ENCODE measurements at places on chromosomes 6 and 20.
A peak's percentile ranks its signal among the peaks of the same experiment; 100 is the strongest.

DNA sequence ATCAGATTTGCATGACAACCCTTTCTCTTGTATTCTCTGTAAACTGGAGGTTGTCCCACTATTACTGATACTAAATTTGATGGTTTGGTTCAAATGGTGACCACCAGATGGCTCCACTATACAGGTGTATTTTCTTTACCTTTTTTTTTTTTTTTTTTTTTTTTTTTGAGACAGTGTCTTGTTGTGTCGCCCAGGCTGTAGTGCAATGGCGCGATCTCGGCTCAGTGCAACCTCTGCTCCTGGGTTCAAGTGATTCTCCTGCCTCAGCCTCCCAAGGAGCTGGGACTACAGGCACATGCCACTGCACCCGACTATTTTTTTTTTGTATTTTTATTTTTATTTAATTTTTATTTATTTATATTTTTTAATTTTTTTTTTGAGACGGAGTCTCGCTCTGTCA lies 6.6 kb upstream of the WTAP start:
- peak; percentile 31 for DNase-seq

- DNase-seq: no peak
Measured at GRCh38 chr6:100774681-100775080, 106.4 kb downstream of the ASCC3 start.

DNA sequence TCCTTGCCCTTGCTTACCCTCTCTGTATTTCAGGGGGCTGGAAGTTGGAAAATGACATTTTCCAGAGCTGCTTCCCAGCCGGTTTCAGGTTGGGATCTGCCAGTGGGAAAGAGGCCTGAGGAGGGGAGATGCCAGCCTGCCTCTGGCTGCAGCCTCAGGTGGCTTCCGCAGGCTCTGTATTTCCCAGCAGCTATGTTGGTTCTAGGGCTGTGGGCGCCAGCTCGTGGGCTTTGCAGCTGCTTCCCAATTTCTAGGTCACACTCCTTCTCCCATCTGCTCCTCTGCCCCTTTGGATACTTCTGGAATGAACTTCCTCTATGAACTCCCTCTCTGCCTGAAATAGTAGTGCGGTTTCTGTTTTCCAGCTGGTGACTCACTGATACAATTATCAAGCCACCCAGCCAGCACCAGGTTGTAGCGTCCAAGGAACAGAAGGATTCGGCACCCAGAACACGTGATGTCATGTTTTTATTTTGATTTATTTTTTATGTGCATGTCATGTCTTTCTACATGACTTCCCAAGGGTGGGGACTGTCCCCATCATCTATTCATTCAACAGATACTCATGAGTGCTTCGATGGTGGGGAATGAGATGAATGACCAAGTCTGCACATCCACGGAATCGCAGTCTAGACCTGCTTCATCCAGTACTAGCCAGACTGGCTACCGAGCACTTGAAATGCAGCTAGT lies 38.0 kb downstream of the TGM2 start:
- no peak for DNase-seq

DNA sequence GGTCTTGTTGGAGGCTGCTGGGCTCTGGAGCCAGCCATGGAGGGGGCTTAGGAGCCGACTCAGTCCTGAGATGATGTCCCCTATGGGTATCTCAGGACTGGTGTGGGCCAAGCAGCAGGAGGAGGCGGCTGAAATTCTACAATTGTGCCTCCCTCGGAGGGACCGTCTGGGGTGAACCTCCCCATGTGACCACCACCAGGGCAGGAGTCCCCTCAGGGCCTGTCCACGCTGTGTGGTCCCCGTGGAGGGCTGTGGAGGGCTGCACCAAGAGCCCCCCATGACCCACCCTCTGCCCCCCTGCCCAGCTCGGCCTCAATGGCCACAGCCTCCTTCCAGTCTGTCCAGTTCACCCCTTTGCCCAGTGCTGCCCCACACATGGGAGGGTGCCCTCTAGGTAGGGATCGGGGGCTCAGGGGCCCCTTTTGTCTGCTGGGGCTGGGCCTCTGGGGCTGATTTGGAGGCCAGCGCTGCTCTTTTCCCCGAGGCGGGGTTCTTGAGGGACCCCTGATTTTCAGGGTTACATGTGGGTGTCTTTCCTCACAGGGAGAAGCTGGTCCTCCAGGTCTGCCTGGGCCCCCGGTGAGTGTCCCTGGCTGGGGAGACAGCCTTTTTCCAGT lies 1.2 kb downstream of the COL9A3 start:
- DNase-seq: no peak

- no peak for DNase-seq
Measured at GRCh38 chr6:19325335-19325789, 511.8 kb upstream of the ID4 start.

DNA sequence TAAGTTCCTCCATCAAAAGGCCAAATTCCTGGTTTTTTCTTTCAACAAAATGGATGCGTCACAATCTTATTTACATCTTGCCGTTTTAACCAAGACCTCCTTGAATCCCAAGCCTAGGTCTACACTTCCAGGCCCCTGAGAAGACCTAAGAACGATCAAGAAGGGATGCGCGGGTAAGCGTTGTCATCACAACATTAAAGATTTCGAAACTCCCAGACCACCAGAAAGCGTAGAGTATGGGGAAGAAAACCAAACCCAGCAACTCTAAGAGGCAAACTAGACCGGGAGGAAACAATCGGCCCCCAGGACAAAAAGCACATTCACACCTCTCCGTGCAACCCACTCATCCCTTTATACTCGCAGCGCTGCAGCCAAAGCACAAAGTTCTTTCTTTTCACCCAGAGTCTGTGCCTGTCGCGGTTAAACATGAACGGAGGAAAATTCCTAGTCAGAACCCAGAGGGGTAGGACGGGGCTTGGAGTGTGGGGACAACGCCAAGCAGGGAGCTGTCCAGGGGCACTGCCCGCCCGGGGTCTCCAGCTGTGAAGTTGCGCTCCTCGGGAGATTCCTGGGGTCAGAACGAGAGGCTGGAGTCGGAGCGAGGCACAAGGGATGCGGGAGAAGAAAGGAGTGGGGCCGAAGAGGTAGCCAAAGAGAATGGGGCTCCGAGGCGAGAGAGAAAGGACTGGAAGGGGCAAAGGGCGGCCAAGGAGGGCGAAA lies 725 bp downstream of the OSER1 start:
- DNase-seq: no peak

DNA sequence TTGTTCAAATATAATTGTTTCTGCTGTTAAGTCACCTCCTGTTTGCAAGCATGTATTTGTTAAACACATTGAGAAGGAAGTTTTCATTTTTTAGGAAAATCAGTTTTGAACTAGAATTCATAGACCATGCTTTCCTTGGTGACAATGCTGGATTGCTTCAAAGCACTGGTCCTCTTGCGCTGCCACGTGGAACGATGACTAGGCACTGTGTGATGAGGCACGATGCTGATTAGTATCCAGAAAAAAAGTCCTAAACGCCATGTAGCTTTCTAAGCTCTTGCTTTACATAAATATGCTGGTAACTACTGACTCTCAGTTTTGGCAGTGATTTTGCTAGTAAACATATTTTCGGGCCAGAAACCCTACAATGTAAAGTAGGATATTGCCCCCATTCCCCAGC lies 11.1 kb upstream of the EXOC2 start:
- DNase-seq: no peak

DNA sequence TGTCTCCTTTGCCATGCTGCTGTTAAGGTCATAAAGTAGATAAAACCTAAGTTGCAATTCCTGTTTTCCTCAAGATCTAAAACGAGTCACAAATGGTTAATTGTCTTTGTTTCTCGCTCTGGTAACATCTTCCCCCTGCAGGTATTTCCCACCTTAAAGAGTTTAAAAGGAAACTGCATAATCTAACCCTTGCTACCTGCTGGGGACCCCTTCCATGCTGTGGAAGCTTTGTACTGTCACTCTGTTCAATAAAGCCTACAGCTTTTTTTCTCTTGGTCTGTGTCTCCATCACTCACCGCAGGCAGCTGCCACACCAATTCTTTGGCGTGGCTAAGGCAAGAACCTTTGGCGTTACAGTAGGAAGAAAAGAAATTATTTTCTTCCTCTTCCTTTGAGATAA lies 117.7 kb upstream of the GJE1 start:
- DNase-seq: no peak

DNA sequence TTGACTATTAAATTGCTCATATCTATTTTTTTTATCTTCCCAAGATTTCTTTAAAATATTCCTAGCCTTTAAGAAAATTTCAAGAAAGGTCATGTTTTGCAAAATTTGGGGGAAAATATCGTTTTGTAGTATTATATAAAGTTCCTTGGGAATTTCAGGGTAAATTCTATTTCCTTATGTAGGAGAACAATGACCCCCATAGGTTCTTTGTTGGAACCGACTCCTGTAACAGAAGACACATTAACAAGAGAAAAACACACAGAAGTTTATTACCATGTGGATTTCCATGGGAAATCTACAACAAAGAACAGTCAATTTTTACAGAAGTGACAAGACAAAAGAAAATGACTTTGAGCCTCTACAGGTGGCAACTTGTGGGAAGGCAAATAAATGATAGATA lies 68.1 kb downstream of the ADGB start:
- no peak for DNase-seq

DNA sequence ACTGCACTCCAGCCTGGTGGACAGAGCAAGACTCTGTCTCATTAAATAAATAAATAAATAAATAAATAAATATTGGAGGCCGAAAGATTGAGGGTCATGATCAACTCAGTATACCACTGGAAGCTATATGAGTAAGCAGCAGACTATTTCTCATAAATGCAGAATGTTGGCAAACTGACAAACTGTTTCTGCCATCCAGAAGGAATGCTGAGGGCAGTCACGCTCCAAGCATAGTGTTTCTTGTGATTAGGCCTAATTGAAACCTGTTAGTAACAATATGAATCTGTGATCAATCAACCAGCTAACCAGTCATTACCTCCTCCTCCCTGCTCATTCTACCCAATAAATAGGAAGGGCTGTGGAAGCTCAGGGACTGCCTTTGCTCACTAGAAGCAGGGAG lies 15.2 kb upstream of the KCNK15 start:
- DNase-seq: no peak

- DNase-seq: no peak
Measured at GRCh38 chr20:33276303-33277113, 6.5 kb upstream of the BPIFB1 start.

- no peak for DNase-seq
Measured at GRCh38 chr6:30955367-30956042, 14.7 kb downstream of the MUCL3 start.

- no peak for DNase-seq
Measured at GRCh38 chr20:50108556-50109235, 4.3 kb downstream of the UBE2V1 start.

DNA sequence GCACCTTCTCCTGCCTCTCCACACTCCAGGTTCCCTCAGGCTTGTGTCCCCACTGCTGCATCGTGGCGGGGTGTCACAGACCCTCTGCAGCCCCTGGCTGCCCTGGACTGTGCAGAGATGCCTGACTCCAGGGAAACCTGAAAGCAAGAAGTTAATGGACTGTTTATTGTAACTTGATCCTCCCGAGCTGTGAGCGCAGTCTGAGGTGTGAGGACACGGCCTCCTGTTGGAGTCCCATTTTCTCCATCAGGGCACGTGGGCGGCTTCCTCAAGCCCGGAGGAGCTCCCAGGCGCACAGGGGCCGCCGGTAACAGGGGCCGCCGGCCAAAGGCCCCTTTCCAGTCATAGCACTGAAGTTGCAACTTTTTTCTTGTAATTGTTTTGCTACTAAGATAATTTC lies 16.9 kb downstream of the RBM38 start:
- DNase-seq: no peak
